ENCODE measurements at places on chromosomes 12 and 14.
A peak's percentile ranks its signal among the peaks of the same experiment; 100 is the strongest.

DNA sequence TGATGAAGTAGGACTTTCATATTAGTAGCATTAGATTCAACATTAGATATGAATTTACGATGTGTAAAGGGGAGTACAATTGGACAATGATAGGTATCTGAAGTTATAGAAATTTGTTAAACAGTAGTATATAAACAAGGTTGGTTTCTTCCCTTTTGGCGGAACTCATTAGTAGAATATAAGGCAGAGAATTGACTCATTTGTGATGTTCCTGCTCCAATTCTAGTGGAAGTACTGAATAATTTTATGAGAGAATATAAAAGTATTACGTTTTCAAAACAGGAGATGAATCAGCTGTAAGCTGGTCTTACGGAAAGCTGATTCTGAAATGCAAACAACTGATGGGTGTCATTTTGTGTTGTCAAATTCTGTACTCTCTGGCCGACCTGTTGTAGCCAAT is 13.4 kb downstream of the ZC3H14 start:
- DNase-seq, result no peak

GRCh38 chr12:40969796-40970195 is 218.3 kb upstream of the PDZRN4 start:
- DNase-seq, result no peak

GRCh38 chr12:132222096-132222807 is 78.0 kb downstream of the NOC4L start:
- DNase-seq, result peak; percentile 11

- DNase-seq, result no peak
Measured at GRCh38 chr12:115362339-115362976, 678.5 kb upstream of the TBX3 start.

DNA sequence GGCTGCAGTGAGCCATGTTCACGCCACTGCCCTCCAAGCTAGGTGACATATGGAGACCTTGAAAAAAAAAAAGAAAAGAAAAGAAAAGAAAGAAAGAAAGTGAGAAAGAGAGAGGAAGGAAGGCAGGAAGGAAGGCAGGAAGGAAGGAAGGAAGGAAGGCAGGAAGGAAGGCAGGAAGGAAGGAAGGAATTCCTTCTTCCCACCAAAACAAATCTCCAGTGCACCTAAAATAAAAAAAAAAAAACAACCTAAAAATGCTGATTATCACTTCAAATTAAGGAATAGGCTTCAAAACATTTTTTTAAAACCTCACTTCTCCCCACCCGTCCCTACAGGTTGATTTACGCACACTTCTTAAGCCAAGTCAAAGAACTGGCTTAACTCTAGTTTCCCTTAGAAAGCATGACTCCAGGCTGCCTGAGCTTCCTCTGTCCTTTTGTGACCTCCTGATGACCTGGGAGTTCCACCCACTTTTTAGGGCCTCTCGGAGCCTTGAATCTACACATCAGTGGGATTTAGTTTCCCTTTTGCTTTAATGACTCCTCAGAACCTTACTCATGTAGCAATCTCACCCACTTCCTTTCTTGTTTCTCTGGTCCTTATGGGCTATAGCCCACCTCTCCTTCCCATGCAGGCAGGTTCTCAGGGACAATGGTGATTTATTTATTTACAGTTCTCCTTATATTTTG is 18.6 kb downstream of the DUSP6 start:
- no peak for DNase-seq

DNA sequence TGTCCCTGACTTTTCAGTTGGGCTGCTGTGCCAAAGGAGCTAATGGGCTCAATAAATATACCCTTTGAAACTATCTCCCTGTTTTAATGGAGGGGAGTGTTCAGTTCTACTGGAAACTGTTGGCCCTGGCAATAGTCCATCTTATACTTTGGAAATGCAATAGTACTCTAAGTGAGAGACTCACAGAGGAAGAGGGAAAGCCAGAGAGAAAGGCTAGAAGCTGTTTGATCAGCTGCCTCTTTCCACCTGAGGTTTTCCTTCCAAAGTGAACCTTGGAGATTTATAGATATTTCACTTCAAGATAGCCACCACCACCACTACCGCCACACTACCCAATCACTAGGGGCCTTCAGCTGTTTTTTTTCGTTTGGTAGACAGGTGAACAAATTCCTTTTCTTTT is 93.6 kb upstream of the CCDC91 start:
- no peak for DNase-seq

- DNase-seq, result no peak
Measured at GRCh38 chr14:104746071-104746545, 6.8 kb upstream of the SIVA1 start.

GRCh38 chr12:111122458-111122878 is 202.1 kb upstream of the MYL2 start:
- DNase-seq, result no peak

GRCh38 chr12:33529031-33529430 is 89.4 kb upstream of the SYT10 start:
- DNase-seq, result no peak

DNA sequence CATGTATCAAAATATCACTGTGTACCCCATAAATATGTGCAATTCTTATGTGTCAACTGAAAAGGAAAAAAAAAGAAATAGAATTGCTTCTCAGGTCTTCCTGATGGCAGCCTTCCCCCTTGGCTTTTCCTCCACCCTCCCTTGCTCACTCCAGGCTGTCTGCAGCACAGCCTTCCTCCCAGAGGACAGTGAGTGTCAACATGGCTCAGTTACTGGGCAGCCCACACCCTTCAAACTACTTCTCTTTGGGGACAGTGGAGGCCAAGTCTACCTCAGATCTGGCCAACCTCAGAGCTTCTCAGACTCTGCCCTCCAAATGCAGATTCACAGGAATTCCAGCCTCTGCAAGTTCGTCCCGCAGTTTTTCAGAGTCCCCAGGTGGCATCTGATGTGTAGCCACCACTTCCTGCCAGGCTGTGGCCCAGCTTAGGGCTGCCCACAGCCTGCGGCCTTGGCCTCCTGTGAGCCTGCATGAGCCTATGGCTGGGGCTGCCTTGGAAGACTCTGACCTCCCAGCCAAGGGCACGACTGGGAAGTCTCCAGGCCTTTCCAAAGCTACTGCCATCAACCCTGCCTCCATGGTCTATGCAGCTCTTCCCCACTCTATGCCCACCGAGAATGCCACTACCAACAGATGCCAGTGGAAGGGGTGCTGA is 148.0 kb upstream of the PWP1 start:
- DNase-seq, result no peak

- DNase-seq, result no peak
Measured at GRCh38 chr12:89153341-89153740, 199.0 kb downstream of the DUSP6 start.

DNA sequence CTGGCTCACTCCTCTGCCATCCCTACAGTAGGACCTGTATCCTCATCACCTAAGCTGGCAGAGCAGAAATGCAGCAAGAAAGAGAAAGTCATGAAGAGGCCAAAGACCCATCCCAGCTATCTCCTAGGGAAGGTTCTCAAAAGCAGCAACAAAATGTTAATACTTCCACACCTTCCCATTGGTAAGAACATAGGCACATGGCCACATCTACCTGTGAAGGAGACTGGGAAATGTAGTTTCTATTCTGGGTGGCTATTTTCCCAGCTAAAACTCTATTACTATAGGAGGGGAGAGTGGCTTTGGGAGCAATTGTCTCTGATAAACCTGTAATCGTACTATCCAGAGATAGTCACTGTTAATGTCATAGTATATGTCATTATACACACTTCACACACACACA is 13.7 kb upstream of the EIF2B2 start:
- DNase-seq, result no peak

DNA sequence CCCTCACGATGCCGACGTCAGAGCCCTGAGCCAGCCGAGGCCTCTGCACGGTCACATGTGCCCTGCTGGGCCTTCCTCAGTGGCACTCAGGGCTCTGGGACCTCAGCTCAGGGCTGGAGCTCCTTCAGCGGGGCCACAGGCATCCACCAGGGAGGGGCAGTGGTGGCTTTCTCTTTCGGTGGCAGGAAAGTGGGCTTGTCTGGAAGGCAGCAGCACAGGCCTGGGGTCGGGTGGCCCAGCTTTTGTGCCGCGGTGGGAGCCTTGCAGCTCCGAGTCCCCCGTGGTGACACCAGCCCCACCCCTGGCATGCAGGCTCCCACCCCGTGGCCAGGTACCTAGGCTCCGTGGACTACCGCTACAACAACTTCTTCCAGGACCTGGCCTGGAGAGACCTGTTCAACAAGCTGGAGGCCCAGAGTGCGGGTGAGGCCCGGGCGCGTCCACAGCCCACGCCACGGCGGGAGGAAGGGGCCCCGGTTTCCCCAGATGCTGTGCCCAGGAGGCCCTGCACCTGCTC is 14.2 kb upstream of the TEX22 start:
- no peak for DNase-seq

DNA sequence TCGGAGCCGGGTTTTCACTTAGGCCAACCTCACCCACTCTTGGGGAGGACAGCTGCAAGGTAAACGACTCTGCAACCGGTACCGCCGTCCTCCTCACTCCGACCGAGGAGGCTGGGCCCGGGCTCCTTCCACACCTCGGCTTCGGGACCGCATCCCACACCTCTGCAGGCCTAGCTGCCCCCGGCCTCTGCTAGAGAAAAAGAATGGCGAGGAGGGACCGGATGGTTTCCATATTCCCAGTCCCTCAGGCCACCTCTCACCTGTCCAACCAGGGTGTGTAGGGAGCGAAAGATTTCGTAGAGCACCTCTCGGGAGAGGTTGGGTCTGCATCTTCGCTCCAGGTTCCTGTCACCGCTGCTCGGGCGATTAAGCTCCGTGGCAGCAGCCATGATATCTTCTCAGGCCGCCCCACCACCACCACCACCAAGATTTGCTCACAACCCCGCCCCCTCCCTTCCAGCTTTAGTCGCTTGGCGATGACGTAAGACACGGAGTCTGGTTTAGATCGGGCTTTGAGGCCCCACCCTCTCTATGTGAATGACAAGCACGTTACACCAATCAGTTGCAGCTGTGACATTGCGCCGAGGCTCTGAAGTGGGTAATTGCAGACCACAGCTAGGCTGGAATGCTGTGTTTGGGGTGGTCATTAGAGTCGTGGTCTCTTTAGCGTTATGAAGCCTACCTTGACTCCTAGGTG is at the start of gene MBIP:
TSS of gene MBIP (minus strand) at position 438 of the 697 bp plus-strand sequence. CDS start at position 389, 49 bp downstream.
- DNase-seq, result peak; percentile 81

DNA sequence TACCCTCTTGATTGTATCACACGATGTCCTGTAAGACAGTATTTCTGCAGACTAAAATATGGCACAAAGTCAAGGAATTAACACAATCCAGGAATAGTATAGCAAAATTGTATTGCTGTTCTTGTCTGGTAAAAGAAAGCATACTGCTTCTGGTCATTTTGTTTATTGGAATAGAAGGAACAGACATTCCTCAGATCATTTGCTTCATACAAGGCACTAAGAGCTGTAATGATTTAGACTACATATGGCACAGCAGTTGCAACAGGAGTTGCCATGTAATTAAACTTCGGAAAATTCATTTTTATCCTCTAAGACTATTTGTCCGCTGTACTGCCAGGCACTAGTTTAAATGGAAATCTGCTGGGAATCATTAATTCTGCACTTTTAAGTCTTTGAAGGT is 7.6 kb upstream of the KERA start:
- no peak for DNase-seq

GRCh38 chr14:101019541-101019940 is 116.0 kb upstream of the RTL1 start:
- DNase-seq, result no peak

- no peak for DNase-seq
Measured at GRCh38 chr14:86955771-86956354, 1037.1 kb downstream of the GALC start.

DNA sequence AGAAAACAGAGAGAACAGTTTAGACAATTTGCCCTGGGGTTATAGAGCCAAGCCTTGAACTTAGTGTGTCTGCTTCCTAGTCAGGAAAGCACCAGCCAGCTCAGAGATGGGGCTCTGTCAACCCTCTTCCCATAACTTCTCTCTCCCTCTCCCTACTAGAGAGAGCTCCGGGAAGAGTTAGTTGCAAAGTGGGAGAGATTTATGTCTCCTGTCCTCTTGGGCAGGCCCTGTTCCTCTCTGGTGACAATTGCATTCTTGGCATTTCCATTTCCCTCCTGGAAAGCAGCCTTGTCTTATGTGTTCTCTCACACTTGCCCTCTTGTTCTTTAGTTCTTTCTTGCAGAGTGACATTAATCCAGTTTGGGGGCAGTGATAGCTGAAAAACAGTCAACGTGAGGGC is 42.1 kb upstream of the TUNAR start:
- DNase-seq, result no peak

DNA sequence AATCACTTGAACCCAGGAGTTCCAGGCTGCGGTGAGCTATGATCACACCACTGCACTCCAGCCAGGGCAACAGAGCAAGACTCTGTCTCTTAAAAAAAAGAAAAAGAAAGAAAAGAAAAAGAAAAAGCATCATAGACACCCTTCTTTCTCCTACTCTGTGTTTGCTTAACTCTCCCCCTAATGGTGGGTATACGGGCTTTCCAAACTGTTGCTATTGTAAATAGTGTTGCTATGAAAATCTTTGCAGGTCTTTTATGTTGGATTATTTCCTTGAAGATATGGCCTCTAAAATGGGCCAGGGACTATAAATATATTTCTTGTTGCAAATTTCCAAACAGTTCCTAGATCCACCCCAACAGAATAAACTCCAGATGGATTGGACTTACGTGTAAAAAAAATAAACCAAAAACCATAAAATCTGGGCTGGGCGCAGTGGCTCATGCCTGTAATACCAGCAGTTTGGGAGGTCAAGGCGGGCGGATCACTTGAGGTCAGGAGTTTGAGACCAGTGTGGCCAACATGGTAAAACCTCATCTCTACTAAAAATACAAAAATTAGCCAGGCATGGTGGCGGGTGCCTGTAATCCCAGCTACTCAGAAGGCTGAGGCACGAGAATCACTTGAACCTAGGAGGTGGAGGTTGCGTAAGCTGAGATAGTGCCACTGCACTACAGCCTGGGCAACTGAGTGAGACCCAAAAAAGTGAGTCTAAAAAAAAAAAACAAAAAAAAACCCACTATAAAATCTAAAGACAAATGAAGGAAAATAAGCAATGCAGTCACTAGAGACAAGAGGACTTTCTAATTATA is 25.9 kb downstream of the NFKBIA start:
- DNase-seq, result no peak

GRCh38 chr14:22842211-22843122 is 6.1 kb downstream of the MMP14 start:
- DNase-seq, result no peak

- DNase-seq, result no peak
Measured at GRCh38 chr12:96811083-96811482, 96.0 kb upstream of the NEDD1 start.

GRCh38 chr12:40742041-40742440 is 49.8 kb downstream of the CNTN1 start:
- DNase-seq, result no peak

- DNase-seq, result no peak
Measured at GRCh38 chr12:57498571-57498970, 10.7 kb downstream of the MARS1 start.

- no peak for DNase-seq
Measured at GRCh38 chr14:103361867-103362266, 23.3 kb upstream of the MARK3 start.

All from activated T-cell treated with anti-CD3 and anti-CD28 coated beads for 48 hours (primary cell).